ENCODE measurements at places on chromosomes 5 and 9.

DNA sequence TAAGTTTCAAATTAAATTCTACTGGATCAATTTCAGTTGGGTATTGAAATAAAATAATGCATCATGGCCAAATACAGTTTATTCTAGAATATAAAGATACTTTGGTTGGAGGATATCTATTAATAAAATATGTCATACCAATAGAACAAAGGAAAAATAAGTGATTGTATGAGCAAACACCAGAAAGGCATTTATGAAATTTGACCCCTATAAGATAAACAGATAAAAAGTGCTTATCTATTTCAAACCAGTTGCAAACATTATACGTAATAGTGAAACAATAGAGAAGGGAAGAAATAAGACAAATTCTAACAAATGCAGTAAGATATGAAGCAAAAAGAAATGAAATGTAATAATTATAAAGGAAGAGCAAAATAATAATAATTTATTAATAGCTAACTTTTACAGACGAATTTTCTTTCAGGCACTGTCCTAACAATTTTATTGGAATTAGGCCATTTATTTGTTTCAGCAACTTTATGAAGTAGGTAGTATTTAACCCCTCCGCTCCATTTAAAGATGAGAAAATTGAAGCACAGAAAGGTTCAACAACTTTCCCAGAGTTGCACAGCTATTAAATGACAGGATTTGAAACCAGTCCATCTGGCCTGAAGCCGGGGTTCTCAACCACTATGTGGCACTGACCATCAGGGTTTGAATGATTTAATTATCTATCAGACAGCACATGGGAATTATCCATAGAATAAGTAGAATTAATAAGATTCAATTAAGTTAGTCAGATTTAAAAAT lies 20.8 kb downstream of the ANKRD55 start:
- no peak for DNase-seq

GRCh38 chr5:132012371-132013005 lies 1.0 kb upstream of the ACSL6 start:
- DNase-seq = peak; percentile 16

DNA sequence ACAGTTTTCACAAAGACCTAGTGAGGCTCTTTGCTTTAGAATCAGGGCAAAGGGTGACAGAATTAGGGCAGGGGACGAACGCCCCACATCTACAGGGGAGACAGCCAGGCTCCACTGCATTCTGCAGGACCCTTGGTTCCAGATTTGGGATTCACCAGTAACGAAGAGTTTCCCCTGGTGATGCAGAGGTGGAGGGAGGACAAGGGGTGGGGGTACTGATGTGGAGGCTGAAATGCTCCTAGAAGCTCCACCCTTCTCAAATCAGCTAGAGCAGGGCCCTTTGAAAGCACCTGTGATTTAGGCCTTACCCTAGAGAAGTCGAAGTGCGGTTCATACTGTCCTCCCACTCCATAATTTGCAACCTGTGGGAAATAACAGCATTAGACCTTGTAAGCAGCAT lies 29.1 kb downstream of the P4HA2 start:
- no peak for DNase-seq

- DNase-seq = no peak
Measured at GRCh38 chr5:179427676-179428056, 82.4 kb upstream of the ADAMTS2 start.

- DNase-seq = no peak
Measured at GRCh38 chr9:134216961-134217360, 52.6 kb upstream of the RNU6ATAC start.

- no peak for DNase-seq
Measured at GRCh38 chr9:77853716-77854115, 177.9 kb downstream of the GNAQ start.

DNA sequence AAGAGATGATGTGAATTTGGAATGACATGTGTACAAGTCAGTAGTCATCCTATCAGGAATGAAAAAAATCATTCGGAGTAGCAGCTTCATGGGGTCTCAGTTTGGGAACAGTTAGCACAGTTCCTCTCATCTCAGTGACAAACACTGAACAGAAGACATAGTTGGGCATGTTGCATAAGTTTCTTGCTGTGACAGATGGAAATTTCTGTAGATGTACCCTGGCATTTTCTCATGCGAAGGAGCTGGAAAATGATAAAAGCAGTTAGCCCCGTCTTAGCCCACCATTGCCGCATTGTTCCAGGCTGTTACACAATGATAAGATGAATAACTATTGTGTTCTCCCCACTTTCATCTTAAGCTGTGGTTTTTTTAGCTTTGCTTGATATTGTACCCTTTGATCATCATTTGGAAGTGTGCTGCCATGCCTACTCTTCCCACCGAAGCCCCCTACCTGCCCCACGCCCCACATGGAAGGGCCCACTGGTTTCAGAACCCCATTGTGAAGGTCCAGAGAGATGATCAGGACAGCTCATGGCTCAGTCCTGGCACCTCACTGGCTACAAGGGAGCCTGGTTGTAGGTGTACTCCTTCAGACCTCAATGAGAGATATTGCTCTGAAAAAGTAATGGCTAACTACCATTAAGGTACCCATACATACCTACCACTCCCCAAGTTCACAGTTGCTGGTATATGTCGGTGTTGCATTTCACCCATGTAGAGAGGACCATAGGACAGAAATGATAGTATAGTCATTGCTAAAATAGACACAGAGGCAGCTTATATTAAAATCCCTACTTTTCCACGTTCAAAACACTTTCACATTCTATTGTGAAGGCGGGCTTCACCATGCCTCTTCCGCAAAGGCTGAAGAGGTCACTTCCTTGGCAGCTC lies 38.8 kb downstream of the SFXN1 start:
- no peak for DNase-seq

DNA sequence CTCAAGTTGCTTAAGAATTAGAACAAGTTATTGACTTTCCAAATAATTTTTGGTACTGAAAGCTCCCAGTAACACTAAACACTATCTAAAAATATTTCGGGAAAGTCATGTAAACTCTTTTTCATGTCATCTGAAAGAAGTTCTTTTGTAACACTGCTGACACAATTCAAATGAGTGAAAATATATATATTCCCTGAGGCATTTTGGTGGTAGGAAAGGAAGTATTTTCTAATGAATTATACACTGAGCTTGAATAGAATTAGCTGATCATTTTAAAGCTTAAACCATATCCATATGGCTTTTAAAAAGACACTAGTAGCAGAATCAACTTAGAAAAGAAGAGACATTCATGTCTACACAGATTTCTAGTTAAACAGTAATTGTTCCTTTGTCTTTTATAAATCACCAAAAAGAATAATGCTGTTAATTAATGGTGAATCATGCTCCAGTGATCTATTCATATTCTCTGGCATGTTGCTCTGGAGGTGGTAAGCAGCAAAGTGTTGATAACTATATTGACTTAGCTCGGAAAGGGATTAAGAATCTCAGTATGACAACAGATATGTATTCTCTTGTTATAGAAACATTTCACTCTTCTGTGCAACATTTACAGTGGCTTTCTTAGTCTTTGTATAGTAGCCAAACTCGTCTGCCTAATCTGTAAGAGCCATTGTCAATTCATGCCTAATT lies 27.4 kb upstream of the RFX3 start:
- no peak for DNase-seq

GRCh38 chr9:138098908-138099791 lies 221.6 kb downstream of the CACNA1B start:
- no peak for DNase-seq
